ENCODE measurements at places on chromosomes 7 and 10.

DNA sequence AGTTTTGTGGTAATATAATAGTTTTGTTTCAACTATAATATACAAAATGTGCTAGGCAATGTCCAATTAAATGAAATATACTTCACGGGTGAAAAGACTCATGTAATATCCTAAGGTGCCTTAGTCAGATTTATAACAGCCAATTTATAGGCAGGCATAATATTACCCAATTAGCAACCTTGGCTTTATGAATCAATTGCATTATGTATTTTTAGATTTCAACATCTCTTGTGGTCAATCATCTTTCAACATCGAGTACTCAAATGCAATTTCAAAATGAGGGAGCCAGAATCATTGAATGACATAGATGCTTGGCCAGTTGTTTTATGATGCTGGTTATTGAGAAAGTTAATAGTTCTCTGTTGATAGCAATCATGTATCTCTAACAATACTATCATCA lies 110.3 kb upstream of the SP8 start:
- DNase-seq, result no peak

DNA sequence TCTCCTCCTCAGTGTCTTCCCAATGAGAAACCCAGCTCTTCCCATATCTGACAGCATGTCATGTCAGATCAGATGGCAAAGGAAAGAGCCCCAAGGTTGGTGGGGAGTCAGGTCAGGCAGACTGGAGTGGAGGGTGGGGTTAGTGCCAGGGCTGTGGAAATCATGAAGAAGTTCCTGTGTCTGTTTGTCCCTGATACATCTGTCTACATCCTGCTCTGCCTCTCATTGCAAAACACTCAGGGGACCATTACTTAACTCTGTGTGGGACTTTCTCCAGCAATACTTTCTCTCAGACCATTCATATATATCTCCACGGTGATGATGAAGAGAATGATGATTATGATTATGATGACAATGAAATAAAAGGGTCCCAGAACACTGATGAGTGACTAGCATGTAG lies 3.3 kb downstream of the PRRT4 start:
- DNase-seq, result no peak

DNA sequence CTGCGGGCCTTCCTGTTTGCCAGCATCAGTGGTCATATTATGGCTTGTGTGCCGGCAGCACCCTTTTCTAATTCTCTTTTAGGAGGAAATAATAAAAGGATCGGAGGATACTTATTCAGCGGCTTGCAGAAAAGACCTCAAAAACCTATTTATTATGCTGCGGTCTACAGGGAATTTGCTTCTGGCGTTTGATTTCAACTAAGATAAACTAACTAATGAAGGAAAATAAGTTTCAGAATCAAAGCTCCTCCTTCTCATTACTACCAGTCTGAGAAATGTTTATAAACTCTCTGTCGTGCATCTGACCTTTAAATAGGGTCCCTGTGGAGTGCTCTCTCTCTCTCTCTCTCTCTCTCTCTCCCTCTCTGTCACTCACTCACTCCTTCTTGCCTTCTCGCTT lies 335.0 kb upstream of the GLI3 start:
- DNase-seq, result no peak

DNA sequence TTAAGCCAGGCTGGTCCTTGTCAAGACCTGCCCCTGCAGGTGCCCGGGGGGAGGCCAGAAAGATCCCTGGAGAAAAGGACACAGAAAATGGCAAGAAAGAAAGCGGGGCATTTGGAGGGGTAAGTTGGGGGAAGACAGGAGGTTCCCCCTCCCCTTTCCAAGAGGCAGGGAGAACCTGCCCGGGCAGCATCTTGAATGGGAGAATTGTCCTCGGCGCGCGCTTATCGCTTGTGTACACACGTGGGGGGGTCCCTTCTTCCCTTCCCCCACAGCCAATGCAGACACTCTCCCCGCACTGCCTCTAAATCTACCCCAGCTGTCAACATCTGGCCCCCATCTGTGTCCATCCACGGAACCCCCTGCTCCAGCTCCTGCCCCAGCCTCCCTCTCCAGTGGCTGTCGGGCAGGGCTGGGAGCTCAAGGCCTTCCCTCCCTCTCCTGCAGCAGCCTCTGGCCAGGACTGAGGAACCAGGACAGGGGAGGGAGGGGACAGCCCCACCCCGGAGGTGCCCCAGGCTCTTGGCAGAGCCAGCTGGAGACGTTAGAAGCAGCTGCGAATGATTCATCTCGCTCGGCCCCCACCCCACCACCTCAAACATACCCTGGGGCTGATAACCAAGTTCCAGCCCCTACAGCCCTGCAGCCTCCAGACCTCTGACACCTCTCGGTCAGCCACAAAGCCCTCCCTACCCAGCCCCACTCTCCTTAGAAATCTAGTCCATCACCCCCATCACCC lies 25.3 kb downstream of the EPHB4 start:
- no peak for DNase-seq

DNA sequence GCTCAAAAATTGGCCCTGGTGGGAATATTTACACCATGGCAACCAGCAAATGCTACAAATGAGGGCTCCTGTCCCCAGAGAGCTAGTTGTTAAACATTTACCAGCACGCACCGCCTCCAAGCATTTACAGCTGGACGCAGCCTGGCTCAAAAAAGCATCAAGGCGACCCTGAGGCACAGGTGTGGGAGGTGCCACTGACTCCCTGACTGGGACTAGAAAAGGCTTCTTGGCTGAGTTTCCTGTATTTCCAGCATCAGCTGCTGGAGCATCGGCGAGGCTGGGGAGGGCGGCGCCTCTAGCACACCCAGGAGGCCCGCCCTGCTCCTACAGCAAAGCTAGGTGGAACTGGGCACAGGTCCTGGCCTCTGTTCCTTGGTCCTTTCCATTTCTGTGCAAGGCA lies 43.5 kb upstream of the ZRANB1 start:
- DNase-seq, result no peak

- DNase-seq, result no peak
Observed at GRCh38 chr10:51000164-51000563, 74.1 kb upstream of the PRKG1 start.

GRCh38 chr7:47080816-47081215 lies 501.1 kb downstream of the TNS3 start:
- no peak for DNase-seq

GRCh38 chr7:116741625-116742316 lies 69.8 kb downstream of the MET start:
- no peak for DNase-seq

- DNase-seq, result no peak
Observed at GRCh38 chr10:31288962-31289361, 30.1 kb upstream of the ZEB1 start.

- DNase-seq, result no peak
Observed at GRCh38 chr10:62258926-62259325, 9.7 kb downstream of the RTKN2 start.

DNA sequence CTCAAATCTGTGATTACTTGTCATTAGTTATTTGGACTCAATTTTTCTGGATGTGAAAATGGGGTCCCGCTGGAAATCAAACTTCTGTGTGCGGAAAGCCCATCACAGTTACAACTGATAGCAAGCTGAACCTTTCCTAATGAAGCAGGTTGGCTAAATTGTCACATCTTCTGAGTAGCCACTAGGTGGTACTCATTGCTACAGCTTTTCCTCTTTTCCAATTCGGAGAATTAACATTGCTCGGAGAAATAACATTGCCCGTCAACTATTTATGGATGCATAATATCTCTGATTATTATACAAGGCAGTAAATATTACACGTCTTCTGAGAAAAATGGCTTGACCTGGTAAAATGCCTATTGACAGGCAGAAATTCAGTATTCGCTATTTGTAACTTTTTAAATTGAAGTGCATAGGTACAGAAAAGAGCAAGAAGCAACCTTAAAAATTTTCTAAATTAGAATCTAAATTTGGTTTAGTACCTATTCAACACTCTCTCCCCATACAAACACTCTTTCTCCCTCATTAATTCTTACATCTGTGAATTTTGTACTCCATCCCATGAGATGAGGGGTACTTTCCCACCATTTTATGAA lies 17.3 kb upstream of the BLOC1S2 start:
- DNase-seq, result no peak

DNA sequence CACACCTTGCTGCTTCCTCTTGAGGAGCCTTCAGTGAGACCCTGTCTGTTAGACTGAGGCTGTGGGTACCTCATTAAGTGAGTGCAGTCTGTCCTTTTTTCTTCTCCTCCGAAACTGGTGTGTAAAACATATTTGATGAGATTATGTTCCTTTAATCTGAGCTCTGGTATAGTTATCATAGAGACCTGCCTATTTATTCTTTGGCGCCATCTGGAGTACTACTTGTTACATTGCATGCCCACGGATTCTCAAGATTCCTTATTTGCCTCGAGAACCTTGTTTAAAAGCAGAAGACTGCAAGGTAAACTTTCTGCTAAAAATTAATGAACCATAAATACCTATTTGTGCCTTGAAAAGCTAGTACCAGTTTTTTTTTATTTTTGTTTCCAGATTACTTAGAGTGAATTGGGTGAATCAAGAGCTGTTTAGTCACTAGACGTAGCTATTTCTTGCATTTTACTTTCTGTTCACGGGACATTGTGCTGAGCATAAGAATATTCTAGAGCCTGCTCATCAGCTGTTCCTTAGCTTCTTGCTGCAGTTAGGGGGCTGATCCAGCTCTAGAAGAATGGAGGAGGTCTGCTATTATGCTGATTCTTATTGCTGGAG lies 16.9 kb upstream of the STMP1 start:
- no peak for DNase-seq

GRCh38 chr7:64685091-64685490 lies 19.2 kb downstream of the ZNF107 start:
- no peak for DNase-seq

DNA sequence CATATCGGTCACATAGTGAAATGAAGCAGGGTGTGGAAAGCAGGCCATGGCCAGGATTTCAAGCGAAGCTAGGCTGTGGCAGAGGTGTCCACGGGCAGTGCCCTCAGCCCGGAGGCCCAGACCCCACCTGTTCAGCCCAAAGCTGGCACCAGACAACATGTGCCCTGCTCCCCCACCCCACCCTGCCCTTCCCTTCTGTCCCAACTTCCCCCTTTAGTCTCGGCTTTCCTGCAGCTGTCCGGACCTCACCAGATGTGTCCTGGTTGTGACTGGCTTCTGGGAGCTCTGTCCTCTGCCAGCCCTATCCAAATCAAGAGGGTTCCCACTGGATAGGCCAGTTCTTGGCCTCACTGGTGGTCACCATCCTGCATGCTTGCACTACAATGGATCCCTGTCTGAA lies 37.3 kb downstream of the ADAM12 start:
- DNase-seq, result no peak

GRCh38 chr10:102511583-102512274 lies 8.0 kb downstream of the SUFU start:
- DNase-seq, result peak; percentile 64

GRCh38 chr10:11180228-11180627 lies 162.6 kb downstream of the CELF2 start:
- peak; percentile 84 for DNase-seq

- no peak for DNase-seq
Observed at GRCh38 chr7:141575164-141575563, 24.0 kb downstream of the AGK start.

- DNase-seq, result no peak
Observed at GRCh38 chr7:69635555-69636185, 37.4 kb downstream of the AUTS2 start.

DNA sequence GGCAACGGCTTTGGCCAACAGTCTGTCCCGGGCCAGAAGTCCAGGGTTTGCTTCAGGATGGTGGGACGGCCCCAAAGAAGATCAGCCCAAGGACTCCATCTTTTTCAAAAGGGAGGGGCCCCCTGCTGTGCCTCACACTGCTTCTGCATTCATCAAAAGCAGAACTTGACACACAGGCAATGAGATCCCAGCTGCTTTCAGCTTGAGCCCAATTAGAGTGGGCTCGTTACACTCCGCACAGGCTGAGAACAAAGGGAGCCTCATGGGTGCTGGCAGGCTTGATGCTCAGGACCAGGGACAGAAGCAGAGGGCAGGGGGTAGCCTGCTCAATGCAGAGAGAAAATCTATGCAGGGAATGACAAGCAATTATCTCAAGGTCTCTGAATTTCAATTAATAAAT lies 45.5 kb downstream of the VOPP1 start:
- DNase-seq, result no peak

DNA sequence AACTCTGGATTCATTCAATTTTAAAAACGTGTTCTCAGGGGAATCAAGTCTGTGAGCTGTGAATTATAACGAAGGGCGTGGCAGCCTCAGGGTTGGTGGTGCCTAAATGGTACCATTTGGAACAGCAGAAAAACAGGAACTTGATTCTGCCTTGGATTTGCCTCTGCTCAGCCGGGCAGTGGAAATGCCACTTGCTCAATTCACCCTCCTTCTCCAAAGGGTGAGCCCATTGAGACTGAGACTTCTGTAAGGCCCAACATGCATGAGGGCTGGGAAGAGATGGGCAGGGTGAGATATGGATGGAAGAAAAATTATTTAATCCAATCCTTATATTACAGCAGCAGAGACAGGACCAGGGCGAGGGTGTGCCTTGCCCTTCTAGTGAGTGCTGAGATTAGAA lies 107.1 kb upstream of the HABP2 start:
- no peak for DNase-seq

DNA sequence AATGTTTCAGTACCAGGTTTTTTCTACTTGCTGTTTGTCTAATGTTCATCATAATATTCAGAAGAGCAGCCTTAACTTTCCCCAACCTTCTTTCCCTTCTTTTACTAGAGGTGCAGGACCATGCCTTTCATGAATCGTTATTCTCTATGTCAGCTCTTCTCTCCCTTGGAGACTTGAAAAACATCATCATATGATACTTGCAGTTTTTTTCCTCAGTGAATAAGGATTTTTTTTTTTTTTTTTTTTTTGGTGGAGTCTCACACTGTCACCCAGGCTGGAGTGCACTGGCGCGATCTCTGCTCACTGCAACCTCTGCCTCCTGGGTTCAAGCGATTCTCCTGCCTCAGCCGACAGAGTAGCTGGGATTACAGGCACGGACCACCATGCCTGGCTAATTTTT lies 30.1 kb downstream of the SMNDC1 start:
- no peak for DNase-seq

GRCh38 chr10:128364631-128365030 lies 238.4 kb upstream of the MKI67 start:
- no peak for DNase-seq

DNA sequence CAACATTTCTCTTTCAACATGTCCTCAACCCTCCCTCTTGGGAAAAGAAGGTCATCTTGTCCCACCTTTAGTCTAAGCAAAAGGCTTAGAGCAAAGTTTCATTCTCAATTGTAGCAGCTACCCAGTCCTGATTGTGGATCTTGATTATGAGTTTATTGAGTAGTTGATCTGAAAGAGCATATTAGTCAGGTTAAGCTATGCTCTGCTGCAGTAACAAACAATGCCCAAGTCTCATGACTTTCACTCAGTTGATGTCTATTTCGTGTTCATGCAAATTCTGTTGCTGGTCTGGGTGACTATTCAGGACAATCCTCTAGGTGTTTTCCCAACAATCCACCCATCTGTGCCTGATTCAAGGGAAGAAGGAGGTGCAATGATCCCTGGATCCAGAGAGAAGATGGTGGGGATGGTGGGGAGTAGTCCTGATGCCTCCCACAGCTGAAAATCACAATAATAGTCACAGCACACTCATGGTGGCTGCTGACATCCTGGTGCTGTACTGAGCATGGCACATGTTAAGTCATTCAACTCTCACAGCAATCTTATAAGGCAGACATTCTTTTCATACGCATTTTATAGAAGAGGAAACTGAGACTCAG lies 54.7 kb downstream of the NPTX2 start:
- DNase-seq, result no peak

- DNase-seq, result no peak
Observed at GRCh38 chr10:102261196-102261595, 15.9 kb downstream of the GBF1 start.

Measured in spleen (tissue), 13 donors.